ENCODE measurements at places on chromosomes 5 and 9.

GRCh38 chr9:123997665-123998277 is 13.8 kb upstream of the LHX2 start:
- DNase-seq: no peak

DNA sequence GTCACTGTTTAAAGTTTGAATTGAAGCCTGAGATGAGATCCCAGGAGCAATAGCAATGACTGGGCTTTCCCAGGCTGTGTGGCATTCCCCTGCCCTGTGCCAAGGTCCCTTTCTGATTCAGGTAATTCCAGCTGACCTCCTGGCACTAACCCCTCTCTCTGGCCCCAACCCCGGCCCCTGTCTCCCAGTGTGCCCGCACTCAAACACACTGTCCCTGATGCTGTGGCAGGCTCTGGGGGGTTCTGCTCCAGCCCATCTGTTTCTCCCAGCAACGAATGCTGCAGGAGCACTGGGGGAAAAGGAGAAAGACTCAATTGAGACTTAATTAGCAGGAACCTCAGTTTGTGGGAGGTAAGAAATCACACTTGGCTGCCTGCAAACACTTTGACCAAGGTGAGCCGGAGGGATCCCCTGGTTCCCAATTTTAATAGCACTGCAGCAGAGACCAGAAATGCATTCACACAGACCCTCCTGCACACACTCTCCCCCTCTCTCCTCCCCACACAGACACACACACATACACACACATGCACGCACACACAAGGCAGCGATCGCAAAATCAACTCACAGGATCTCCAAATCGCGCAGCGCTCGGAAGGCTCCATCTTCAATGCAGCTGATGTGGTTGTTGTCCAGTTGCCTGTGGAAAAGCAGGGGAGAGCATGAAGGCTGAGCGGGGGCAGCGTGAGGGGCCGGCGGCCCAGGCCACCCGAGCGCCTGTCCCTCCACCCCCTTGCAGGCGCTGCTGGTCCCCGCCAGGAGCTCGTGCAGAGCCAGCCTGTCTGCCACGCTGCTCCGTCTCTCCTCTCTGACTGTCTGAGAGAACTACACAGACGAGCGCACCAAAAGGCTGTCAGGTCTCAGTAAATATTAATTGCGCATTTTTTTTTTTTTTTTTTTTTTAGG is 265.1 kb upstream of the PANK3 start:
- no peak for DNase-seq

GRCh38 chr5:124342027-124342471 is 404.4 kb downstream of the ZNF608 start:
- DNase-seq: no peak

GRCh38 chr5:16143361-16144049 is 36.1 kb downstream of the MARCHF11 start:
- no peak for DNase-seq

DNA sequence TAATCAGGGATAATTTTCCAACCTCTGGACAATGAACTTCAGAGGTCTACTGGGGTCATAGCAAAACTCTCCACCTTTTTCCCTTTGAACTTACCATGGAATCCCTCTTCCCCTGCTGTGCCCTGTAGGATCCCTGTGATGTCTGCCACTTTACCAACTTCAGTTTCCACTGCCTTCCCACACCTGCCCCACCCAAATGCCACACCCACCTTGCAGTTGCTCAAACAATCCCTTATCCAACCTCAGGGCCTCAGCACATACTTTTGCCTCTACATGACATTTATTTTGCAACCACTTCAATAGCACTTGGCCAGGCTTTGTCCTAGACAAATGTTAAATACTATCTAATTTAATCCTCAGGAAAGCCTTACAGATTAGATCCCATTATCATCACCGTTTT is 463.7 kb upstream of the WWC1 start:
- DNase-seq: no peak

GRCh38 chr5:76583163-76584047 is 39.8 kb downstream of the F2RL2 start:
- DNase-seq: no peak

- no peak for DNase-seq
These were observed 237.5 kb downstream of the SLIT3 start for GRCh38 chr5:169063316-169063953.

GRCh38 chr5:69090158-69090557 is 3.7 kb upstream of the SLC30A5 start:
- no peak for DNase-seq

DNA sequence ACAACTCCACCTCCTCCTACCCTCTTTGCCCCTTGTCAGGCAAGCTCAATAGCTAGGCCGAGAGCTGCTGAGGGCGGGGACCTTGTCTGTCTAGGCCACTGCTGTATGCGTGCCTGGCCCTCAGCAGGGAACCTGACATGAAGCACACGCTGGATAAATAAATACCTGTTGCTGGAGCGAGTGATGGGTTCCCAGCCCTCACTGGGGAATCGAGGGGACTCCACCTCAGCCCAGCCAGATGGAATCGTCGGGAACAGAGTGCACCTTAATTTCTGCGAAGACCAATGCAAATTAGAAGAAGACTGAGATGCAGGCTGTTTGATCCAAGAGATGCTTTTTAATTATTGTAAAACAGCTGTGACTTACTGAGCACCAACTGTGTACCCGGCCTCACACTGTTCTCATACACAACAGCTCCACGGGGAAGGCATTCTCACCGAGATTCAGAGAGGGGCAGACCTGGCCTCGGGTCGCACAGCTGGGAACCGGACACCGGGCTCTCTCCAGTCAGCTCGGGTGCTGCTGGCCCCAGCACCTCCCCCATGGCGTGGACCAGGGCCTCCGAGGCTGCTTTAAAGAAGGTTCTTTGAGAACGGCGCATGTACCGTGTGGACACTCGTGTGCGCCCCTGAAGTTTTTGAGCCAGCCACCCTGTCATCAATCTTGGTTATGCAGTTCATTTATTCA is 109.7 kb upstream of the IER5L start:
- no peak for DNase-seq

DNA sequence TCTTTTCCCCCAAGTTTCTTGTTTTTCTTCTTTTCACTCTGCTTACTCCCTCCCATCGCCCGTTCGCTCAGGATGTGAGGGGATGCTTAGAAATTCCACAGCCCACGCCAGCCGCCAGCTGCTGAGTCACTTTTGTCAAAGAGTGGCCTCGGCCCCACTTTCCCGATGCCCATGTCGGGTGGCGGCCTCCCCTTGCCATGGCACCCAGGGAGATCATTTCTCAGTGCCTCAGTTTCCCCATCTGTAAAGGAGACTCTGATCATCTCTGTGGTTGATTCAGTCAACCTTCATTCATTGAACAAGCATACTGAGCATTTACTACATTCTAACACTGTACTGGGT is 353 bp upstream of the PDGFRB start:
- no peak for DNase-seq

DNA sequence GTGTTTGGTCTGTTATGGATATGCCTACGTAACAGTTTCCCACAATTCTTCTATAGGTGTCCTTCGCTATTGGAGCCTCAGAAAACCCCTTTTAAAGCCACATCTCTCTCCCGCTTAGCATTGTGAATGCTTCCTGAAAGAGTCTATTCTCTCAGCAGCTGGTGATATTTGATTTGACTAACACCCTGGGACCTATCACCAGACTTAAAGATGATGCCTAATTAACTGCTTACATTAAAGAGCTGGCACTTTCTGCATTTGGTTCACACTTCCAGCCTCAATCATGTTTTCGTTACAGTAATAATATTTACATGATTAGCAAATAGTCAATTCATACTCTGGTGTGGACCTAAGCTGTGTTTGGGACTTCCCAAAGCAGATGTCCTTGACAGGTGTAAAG is 90.1 kb upstream of the VLDLR start:
- DNase-seq: no peak

- no peak for DNase-seq
These were observed 945.2 kb upstream of the C9orf72 start for GRCh38 chr9:28518439-28518838.

GRCh38 chr5:96753017-96753397 is 54.7 kb downstream of the ERAP1 start:
- DNase-seq: no peak

DNA sequence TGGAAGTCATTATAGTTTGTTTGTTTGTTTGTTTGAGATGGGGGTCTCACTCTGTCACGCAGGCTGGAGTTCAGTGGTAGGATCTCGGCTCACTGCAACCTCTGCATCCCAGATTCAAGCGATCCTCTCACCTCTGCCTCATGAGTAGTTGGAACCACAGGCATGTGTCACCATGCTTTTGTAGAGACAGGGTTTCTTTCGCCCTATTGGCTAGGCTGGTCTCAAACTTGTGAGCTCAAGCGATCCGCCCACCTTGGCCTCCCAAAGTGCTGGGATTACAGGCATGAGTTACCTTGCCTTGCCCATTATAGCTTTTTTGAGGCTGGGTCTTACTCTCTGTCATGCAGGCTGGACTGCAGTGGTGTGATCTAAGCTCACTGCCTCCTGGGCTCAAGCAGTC is 28.8 kb downstream of the NSD1 start:
- DNase-seq: no peak

- DNase-seq: no peak
These were observed 636.3 kb downstream of the GABRG2 start for GRCh38 chr5:162703914-162704313.

GRCh38 chr5:153421676-153422075 is 68.8 kb upstream of the GRIA1 start:
- no peak for DNase-seq

DNA sequence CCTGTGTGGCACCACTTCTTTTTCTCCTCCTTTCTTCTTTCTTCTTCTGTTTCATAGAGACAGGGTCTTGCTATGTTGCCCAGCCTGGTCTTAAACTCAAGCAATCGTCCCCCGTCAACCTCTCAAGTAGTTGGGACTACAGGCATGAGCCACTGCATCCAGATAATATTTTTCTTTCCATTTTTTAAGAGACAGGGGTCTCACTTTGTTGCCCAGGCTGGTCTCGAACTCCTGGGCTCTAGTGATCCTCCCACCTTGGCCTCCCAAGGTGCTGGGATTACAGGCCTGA is 47.4 kb upstream of the IER5L start:
- no peak for DNase-seq

GRCh38 chr5:138382347-138382746 is 29.9 kb downstream of the KDM3B start:
- DNase-seq: no peak

DNA sequence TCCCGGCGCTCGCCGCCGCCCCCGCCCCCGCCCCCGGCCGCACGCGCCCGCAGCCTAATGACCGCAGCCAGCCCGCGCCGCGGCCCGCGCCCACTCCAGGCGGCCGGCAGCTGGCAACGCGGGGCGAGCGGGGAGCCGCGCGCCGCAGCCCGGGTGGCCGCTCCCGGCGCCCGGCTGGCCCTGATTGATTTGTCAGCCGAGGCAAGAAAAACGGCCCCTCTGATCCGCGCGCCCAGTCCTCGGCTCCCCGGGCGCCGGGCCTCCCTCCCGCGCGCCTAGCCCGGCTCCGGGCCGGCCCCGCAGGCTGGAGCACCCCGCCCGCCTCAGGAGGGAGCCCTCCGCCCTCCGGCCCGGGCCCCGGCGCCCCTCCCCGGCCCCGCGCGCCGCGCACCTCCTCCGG is 11.9 kb upstream of the LHX2 start:
- DNase-seq: no peak

DNA sequence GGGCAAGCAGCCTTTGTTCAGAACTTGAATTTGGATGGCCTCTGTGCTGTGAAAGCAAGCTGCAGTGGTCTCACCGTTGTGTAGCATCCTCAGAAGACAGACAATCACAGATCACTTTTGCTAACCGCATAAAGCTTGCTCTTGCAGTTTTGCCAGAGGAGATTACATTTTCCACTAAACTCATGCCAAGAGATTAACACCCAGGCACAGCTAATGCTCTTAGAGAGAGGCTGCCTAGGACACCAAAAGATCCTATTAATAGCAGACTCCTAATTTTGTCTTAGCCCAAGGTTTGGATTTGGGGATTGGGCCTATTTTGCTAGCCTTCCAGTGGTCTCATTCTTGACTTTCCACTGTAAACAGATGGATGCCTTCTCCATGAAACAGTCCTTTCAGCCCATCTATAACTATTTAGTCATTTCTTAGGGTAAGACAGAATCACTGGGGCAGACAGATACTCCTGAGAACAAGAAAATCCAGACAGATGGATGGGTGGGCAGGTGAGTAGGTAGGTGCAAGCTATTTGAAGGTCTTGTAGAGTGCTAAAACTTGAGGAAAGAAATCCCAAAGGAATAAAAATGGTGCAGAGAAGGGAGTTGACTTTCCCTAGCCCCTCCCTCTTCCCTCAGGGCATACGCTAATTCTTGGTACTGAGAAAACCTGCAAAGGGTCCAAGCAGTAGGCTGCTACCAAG is 506.2 kb downstream of the SPOCK1 start:
- no peak for DNase-seq

DNA sequence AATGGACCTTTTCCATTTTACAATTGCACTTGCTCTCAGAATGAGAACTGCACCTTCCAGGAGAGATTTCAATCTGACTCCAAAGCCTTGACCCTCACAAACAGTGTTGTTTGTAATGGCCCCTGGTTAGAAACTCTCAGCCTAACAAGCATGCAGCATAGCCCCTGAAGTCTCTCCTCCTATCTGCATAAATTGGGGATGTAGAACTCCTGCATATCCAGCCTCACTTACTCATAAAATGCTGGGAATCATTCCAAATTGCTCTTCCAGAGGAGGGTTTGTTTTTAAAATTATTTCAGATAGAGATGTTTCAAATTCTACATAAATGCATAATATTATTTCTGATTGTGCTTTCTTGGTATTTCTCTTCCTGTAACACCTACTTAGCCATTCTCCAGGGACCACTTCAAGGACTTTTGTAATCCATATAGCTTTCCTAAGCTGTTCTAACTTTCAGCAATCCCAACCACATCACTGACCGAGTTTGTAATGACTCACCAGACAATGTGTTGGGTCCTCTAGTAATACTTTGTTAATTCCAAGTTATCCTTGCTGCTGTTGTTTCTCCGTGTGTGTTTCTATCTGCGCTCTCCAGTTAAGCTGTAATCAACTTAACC is 143.8 kb upstream of the CCDC152 start:
- DNase-seq: no peak

DNA sequence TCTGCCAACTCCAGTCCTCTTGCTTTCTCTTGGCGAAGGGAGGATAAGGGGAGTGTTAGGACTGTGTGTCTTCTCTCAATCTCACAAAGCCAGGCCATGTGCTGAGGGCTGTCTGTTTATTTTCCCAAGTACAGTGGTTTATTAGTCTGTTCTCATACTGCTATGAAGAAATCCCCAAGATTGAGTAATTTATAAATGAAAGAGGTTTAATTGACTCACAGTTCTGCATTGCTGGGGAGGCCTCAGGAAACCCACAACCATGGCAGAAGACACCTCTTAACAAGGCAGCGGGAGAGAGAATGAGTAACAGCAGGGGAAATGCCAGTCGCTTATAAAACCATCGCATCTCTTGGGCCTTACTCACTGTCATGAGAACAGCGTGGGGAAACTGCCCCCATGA is 36.2 kb upstream of the CKS2 start:
- DNase-seq: no peak
